ENCODE measurements at places on chromosomes 16 and 17. TPM values are rescaled to one million over a fixed set of nuclear protein-coding genes. Genes with fewer than 3 reads are reported as not detected.

DNA sequence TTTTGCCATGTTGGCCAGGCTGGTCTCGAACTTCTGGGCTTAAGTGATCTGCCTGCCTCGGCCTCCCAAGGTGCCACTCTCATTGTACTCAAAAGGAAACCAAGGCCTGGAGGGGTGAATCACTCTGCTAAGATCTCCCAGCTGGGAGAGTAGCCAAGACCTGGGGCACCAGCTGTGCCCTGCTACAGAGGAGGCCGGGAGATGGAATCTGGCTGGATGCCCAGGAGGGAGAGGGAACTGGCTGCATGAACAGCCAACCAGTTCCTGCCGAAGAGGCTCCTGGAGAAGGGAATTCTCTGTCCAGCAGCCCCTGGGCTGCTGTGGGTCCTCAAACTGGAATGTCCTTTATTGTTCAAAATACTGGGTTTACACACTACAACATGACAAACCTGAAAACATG lies 238.7 kb upstream of the CIBAR2 start:
- no peak for DNase-seq

GRCh38 chr17:80477647-80478478 lies 1.5 kb upstream of the NPTX1 start:
- DNase-seq = no peak

GRCh38 chr17:29235904-29236303 lies 10.8 kb upstream of the CRYBA1 start:
- DNase-seq = no peak

DNA sequence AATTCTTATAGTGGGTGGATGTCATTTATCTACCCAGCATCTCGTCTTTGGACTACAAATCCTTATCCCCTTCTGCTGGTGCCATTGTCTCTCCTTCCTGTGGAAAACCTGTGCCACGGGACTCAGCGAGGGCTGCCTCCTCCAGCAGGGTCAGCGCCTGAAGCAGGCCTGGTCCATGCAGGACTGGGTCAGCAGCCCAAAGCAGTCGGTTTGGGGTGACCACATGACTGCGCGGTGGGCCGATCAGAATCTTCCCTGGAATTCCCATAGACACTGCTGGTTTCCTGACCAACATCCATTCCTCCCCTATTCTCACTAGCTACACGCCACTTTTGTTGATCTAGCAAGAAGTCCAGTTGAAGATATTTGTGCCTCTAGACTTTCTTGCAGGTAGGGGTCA lies 26.9 kb downstream of the RPRML start:
- no peak for DNase-seq

DNA sequence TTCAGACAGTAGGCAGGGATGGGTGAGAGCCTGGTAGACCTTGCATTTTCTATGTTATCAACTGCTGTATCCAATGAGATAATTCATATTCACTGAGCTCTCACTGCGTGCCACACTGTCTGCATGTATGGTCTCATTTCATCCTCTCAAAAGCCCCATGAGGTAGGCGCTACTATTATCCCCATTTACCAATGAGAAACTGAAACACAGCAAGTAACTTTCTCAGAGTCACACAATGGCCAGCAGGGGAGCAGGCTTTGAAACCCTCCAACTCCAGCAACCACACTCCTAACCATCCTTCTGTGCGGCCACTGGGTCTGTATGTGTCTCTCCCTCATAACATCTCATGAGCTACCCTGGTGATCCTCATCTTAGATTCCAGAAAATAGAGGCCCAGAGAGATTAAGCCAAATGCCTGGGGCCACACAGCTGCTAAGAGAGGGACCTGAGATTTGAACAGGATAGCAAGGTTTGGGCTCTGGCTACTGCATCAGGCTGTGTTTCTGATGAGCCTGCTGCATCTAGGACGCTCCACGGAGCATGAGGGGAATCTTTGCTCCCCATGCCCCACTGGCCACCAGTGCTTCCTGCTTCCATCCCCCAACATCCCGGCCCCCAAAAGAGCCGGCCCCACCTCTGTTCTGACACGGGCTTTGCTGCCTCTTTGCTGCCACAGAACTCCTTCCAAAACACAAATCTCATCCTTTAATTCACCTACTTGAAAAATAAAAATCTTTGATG lies 3.2 kb downstream of the CCR7 start:
- DNase-seq = no peak

- no peak for DNase-seq
These were observed 269.0 kb downstream of the C16orf95 start for GRCh38 chr16:87048038-87048729.

DNA sequence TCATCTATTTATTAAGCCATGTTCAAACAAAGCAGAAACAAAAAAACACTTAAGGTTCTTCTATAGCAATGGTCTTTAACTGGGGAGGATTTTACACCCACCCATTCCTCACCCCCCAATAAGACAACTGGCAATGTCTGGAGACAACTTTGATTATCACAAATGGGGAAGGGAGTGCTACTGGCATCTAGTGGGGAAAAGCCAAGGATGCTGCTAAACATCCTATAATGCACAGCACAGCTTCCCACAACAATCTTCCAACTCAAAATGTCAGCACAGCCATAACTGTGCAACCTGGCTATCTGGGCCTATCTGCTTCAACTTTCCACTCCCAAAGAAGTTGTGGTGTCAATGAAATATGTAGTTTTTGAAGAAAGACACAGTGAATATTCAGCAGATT lies 1044.4 kb downstream of the CDH8 start:
- no peak for DNase-seq

The TBC1D28 gene
- polyA plus RNA-seq = not detected

DNA sequence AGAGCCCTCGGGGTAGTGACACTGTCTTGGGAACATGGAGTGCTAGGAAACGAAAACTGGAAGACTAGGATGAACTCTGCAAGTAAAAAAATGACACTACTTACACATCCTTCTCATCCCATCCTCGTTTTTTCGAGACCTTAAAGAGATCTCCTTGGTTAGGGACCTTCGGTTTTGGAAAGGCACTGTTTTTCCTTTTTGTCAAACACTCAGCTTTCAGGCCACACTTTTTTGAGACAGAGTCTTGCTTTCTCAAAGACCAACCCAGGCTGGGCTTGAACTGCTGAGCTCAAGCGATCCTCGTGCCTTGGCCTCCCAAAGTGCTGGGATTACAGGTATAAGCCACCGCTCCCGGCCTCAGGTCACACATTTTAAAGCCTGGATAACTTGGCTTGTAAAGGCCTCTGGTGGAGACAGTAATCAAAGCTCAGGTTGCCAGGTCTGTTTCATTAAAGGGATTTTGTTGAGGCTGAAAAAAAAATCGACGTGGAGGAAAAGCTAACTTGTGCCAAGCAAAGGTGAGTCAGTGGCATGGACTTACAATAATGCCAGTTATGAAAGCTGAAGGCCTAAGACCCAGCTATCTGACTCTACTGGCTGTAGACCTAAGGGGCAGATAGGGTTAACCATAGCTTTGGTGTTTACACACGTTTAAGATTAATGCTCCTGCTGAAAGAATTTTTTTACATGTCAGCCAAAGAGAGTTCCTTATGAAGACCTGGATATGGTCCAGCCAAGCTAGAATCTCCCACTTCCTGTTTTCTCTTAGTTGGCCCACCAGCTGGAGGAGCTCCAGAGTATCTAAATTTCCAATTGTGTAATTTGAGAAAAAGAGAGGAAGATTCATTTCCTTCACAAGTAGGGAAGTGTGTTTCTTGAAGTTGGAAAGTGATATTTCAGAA lies 823 bp downstream of the NBR1 start:
- DNase-seq = peak; percentile 72
